ENCODE measurements at places on chromosomes 7 and 10.

DNA sequence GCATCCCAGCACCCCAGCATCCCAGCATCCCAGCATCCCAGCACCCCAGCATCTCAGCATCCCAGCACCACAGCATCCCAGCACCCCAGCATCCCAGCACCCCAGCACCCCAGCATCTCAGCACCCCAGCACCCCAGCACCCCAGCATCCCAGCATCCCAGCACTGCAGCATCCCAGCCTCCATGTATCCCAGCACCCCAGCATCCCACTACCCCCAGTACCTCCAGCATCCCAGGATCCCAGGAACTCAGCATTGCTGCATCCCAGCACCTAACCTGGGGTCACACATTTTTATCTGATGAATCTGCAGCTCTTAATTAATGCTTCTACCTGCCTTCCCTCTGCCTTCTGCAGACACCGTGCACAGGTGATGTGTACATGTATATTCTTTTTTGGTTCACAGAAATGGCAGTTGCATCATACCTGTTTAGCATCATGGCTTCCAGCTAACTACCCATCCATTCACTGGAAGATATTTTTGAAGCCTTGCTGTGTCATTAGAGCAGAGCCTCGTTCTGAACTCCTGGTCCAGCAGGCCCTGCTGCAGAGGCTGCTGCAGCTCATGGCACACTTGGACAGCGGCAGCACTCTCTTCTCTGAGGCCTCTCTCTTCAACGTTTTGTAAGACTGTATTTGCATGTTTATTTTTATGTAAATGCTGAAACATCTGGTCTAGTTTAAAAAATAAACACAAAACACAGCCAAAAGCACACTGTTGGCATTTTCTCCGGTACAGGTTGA is 4.6 kb upstream of the CFAP46 start:
- no peak for DNase-seq

GRCh38 chr7:155119801-155120382 is 49.8 kb downstream of the HTR5A start:
- DNase-seq: no peak

- no peak for DNase-seq
Measured at GRCh38 chr10:51800725-51801424, 101.5 kb upstream of the CSTF2T start.

GRCh38 chr10:28620251-28620650 is 57.1 kb upstream of the BAMBI start:
- no peak for DNase-seq

GRCh38 chr10:116059320-116059719 is 213.7 kb downstream of the GFRA1 start:
- no peak for DNase-seq

- no peak for DNase-seq
Measured at GRCh38 chr7:108911016-108911415, 341.3 kb downstream of the DNAJB9 start.

DNA sequence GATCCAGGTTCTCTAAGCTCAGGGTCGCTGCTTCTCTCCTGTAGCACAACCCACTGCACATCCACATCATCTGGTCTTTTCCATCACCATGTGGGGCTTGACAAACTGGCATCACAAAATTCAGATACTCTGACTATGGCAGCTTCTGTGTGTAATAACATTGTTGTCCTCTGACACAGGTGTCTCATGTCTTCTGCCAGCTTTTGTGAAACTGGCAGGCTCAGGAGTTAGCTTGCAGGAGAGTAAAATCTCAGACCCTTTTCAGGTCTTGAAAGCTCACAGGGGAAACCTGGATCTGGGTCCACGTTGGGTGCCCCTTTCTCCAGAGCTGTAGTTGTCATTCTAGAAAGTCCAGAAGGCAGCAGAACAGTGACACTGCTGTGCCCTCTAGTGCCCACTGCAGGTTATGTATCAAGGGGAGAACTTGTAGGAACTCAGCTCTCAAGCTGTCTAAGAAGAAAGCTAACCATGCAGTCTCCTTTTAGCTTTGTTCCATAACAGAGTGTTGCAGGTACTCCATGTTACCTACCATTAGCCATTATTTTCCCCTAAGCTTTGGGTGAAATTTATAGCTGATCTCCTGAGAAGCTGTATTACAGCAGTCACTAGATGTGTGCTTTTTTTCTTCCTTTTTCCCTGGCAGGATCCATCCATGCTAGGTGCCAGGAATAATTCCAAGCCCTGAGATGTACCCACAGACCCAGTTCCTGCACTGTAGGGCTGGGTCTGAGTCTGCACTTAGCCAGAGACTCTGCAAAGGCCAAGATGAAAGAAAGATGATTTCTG is 102.7 kb downstream of the ZNF248 start:
- peak; percentile 64 for DNase-seq

GRCh38 chr7:121219026-121219425 is 109.8 kb upstream of the WNT16 start:
- no peak for DNase-seq

- DNase-seq: no peak
Measured at GRCh38 chr10:43391496-43391895, 17.5 kb downstream of the HNRNPF start.

- no peak for DNase-seq
Measured at GRCh38 chr7:120539321-120539720, 266.3 kb downstream of the KCND2 start.

DNA sequence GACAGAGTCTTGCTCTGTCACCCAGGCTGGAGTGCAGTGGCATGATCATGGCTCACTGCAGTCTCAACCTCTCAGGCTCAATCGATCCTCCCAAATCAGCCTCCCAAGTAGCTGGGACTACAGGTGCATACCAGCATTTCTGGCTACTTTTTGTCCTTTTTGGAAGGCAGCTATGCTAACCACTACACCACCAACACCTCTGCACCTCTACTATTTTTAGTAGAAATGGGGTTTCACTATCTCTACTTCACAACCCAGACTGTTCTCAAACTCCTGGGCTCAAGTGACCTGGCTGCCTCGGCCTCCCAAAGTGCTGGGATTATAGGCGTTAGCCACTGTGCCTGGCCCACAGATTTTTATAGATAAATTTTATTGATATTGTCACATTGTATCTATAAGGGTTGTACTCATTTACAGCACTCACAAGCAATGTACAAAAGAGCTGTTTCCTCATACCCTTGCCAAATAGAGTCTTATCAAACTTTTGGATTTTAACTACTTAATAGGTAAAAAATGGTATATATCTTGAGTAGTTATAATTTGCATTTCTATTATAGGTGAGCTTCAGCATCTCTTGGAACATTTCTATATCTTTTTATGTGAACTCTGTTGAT is 23.7 kb downstream of the PRR15 start:
- no peak for DNase-seq

- no peak for DNase-seq
Measured at GRCh38 chr7:143967398-143967797, 12.8 kb downstream of the OR2F1 start.

GRCh38 chr10:120656107-120656506 is 195.1 kb upstream of the WDR11 start:
- no peak for DNase-seq

DNA sequence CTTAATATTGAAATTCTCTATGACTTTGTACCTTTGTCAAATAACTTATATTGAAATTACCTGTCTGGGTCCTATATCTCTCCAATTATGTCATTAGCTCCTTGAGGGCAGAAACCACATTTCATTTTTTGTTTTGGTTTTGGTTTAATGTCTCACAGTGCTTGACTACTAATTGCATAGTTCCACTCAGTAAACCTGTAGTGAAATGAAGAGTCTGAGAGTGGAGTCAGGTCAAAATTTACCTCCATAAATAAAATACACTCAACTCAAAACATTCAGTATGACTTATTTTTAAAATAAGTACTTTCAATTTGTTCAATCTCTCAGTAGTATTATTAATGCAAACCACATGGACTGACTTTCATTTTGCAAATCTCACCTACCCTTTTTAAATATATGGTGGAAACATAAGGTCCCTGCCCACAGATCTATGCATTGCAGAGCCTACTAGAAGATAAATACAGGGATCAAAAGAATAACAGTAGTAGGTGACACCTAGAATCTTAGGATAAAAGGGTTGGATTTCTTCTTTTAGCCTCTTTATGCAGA is 32.5 kb downstream of the PDE1C start:
- DNase-seq: no peak

DNA sequence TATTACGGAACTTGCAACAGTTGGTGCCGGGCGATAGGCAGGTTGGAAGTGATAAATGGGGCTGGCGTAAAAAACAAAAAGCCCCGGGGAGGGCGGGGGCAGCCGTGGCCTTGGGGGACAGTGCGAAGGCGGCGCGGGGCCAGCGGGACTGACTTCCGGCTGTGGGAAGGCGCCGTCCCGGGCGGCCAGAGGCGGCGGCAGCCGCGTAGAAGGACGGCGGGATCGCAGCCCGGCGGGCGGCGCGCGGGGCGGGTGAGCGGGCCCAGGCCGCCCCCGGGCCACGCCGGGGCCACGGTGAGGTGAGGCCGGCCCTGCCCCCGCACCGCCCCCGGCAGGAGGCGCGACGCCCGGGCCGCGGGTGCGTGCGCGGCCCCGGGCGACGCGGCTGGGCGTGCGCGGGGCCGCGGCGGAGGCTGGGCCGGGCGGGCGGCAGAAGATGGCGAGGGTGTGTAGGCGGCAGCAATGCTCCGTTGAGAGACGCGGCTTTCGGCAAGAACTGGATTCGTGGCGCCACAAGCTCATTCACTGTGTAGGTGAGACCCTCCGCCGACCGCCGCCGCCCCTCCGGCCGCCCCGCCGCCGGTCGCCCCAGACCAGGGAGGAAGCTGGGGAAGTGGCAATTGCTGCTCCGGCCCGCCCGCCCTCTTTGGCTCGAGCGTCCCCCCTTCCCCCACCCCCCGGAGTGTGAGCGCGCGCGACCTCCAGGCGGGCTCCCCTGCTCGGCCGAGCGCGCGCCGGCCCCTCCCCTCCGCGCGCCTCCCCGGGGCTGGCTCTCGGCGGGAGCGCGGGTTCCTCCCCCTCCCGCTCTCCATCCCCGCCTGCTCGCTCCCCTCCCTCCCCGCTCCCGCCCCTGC is at the start of gene LCOR:
Gene LCOR, plus strand, starts transcription at position 432 of the 854 bp plus-strand sequence. CDS start 116,760 bp downstream, outside the sequence.
- peak; percentile 89 for DNase-seq

DNA sequence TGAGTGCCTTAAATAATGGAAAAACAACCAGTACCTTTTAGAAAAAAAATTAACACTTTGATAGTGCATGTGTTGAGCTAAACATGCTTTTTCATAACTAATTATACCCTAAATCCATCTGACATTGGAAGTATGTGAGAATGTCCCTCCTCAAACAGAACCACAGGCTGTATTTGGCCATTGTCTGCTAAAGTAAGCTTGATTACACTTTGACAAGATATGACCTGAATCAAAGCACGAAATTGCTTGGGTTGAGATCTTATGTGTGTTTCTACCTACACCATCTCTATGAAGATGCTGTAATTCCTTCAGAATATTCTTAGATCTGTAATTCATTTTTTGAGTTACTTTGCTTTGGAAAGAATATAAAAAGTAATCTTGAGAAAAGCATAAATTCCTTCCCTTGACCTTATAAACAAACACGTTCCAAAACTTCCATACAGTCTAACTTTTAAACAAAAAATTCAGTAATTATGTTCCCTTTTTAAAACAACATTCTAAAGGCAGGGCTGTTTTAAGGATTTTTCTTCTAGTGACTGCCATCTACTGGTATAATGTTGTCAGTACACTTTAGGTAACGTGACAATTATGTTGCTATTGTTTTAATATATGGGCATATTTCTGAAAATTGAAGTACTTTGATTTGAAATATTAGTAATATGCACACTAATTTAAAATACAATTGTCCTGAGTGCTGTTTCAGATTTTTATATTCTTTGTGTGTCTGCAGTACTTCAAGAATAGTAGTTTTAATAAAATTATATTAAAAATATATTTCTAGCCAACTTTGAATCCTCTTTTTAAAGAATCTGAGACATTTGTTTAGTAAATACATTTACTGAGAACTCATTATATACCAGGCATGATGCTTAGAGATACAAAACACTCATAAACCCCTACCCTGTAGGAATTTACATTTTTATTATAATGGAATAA is 20.9 kb downstream of the CD36 start:
- peak; percentile 36 for DNase-seq

GRCh38 chr7:151187409-151188251 is 580 bp upstream of the ASB10 start:
- peak; percentile 36 for DNase-seq

DNA sequence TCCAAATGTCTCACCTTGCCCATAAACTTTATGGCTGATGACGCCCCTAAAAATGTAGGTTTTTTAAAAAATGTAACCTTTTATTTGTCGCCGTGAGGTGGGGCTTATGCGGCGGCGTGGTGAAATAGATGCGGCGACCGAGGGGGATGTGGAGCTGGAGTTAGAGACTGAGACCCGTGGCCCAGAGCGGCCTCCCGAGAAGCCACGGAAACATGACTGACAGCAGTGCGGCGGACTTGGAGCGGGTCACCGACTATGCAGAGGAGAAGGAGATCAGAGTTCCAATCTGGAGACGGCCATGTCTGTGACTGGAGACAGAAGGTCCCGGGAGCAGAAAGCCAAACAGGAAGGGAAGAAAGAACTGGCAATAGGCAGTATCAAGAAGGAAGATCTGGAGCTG is 46.5 kb downstream of the C7orf33 start:
- no peak for DNase-seq

DNA sequence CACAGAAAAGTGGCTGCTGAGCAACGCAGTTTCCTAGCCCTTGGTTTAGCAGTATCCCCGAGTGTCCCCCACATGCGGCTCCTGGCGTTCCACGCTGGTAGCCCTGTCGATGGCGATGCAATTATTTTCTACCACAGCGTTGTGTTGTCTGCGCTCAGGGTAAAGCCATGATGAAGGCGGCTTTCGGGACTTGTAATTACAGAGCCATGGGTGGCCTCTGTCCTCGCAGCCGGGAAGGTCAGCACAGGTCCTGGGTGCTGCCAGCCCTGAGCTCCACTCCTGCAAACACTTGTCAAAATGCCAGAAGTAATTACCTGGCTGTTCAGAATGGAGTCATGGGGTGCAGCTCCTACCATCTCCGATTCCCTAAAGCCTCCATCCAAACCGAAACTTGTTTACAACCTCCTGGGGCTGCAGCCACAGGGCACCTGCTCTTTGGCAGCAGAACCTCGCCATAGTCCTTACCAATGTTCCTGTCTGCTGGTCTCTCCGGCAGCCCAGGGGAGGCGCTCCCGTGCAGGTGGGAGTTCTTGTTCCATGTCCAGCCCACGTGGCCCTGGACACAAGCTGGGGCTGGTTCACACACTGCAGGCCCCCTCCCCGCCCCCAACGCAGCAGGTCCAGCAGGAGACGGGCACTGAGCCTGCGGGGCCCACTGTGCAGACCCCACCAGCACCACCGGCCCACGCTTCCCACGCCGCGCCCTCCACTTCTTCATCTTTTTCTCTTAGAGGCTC is 512.6 kb downstream of the PTPRN2 start:
- DNase-seq: no peak

- DNase-seq: no peak
Measured at GRCh38 chr10:125201791-125202622, 41.6 kb upstream of the CTBP2 start.

- DNase-seq: no peak
Measured at GRCh38 chr10:132808383-132809231, 22.7 kb upstream of the NKX6-2 start.

GRCh38 chr10:91206837-91207474 is 13.5 kb upstream of the PCGF5 start:
- DNase-seq: no peak

DNA sequence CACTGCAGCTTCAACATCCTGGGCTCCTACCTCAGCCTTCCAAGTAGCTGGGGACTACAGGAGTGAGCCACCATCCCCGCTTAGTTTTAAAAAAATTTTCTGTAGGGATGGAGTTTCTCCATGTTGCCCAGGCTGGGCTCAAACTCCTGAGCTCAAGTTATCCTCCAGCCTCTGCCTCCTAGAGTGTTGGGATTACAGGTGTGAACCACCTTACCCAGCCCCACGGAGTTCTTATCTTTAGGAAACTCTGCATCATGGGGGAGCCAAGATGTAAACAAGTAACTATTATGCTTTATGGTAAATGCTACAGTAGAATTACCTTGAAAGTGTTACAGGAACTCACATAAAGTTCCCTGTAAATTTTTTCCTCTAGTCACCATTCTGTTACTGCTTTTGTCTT is 65.3 kb downstream of the PHTF2 start:
- no peak for DNase-seq
